HS-27A (cell line): ENCODE measurements at places on chromosomes 5 and 9.

- no peak for DNase-seq
Observed at GRCh38 chr9:115328228-115328627, 210.3 kb upstream of the TNC start.

DNA sequence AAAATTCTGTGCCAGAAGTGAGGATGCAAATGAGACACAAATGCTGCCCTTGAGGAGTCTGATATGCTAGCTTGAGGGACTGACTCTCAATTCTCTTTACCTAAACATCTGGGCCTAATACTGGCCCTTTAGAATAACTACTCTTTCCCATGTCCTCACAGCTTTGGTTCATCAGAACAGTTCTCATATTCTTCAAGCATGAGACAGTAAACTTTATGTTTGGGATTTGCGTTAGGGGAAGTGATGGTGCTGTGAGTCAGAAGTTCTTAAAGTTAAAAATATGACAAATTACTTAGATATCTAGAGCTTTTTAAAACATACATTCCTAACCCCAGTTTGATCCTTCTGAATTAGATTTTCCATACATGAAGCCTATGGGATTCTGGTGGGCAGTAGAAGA, 665.0 kb upstream of the RGMB start:
- peak; percentile 58 for DNase-seq

DNA sequence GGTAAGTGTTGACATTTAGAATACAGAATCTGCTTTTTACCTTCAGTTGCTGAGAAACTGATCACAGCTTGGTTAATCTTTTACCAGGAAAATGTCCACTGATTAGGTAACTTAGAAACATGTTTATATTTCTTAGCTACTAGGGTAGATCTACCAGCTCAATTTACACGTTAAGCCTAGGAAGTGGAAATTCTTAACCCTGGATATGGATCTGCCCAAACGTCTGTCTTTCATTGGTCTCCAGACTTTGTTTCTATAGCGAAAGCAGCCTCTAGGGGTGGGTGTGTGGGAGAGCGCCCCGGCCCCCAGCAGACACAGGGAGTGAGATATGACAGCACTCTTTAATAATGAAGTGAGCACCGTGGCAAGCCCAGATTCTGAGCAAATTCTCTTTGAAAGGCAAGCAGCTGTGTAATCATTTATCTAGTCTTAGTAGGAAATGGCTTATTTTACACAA, 141.6 kb upstream of the ZNF608 start:
- no peak for DNase-seq

DNA sequence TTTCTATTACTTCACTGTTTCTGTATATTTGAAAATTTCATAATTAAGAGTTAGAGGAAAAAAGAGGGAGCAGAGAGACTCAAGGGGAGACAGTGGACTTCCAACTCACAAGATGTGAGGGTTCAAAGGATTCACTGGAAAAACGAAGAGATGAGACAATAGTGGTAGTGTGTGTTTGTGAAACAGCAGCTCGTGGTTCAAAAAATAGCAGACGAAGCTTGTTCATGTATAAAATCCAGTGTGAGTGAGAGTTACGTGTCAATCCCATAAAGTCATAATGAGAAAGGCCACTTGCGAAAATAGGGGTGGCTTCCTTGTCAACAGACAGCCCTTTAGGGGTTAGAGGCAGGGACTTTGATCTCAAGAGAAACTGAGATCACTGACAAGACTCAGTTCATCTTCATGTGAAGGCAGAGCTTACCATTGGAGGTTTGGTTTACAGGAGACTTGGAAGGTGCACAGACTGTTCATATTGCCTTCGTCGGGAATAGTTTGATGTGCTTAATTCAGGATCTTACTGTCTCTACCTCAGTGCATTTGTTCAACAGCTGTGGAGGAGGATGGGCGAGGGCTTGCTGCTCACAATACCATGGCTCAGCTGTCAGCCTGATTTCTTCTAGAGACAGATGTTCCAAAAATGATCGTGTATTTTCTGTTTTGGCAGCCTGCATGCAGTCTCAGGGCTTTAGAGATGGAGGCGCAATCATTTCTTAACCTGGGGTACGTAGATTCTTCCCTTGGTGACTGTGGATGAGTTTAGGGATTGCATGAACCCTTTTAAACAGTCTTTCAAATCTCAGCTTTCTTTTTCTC, 105.7 kb upstream of the KLF9 start:
- DNase-seq: no peak

- no peak for DNase-seq
Observed at GRCh38 chr5:148859703-148860102, 33.3 kb downstream of the ADRB2 start.

DNA sequence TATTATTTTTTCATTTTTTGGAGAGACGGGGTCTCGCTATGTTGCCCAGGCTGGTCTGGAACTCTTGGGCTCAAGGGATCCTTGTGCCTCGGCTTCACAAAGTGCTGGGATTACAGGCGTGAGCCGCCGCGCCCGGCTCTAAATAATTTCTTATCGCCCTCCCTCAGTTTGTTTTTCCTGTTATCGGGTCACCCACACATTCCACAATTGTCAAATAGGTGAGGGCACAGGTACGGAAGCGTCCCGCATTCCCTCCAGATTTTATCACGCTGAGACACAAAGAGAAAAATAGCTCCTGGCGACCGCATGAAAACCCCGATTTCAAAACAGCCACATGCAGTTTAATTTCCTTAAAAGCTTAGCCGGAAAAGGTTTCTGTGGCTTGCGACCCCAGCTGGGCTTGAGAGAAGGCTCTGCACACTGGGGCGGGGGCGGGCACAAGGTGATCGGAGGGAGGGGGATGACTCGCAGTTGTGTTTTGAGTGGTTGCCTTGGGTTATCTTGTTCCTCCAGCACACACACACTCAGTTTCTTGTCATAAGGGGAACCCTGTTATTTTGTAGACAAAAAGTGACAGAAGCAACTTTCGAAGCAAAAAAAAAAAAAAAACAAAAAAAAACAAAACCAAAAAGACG, 717 bp upstream of the IQGAP2 start:
- no peak for DNase-seq

GRCh38 chr9:31541721-31542281, 842.6 kb upstream of the ACO1 start:
- DNase-seq: no peak

- DNase-seq: no peak
Observed at GRCh38 chr9:17761984-17762676, 183.3 kb downstream of the SH3GL2 start.

- no peak for DNase-seq
Observed at GRCh38 chr5:142248853-142249462, 75.9 kb downstream of the SPRY4 start.

DNA sequence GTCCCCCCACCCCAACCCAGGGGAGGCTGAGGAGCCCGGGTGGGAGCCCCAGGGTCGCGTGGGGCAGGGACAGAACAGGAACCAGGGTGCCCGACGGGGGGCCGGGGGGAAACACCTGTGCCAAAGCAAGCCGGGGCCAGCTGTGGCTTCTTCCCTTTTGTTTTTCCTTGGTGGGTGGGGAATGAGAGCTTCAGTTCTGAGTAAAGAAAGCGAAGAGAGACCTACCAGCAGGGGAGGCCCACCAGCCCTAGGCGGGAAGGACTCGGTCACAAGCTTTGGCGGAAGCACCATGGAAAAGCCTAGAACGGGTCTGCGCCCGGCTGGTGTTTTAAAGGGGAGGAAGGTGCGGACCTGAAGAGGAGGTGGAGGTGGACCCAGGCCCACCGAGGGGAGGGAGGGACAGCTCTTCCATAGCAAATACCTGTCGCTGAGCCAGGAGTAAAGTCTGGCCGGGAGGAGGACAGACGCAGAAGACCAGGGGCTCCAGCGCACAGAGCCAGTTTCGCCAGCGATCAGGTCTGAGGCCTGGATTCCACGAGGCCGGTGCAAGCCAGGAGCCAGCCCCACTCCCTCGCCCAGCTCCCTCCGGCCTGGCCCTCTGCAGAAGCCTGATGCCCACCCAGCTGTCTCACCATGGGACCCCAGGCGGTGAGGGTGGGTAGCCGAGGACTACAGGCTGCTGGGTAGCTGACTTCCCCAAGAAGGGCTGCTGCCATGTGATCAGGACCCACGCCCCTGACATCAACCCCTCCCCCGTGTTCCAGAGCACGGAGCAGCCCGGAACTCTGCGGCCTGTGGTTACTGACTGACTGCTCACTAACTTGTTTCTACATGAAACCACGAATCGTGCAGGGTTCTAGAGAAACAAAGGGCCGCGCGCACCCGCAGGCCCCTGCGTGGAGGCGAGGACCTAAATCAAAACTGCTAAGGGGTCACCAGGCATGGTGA, 849 bp upstream of the MGAT1 start:
- no peak for DNase-seq

GRCh38 chr9:20391208-20391607, 231.1 kb downstream of the MLLT3 start:
- no peak for DNase-seq

GRCh38 chr5:146962801-146963355, 84.3 kb upstream of the PPP2R2B start:
- no peak for DNase-seq

- DNase-seq: no peak
Observed at GRCh38 chr5:80990971-80991370, 30.8 kb downstream of the RASGRF2 start.

- DNase-seq: no peak
Observed at GRCh38 chr5:122330881-122331280, 18.8 kb downstream of the SNCAIP start.

GRCh38 chr5:89230178-89230577, 347.2 kb upstream of the MEF2C start:
- no peak for DNase-seq

- no peak for DNase-seq
Observed at GRCh38 chr9:98326459-98327248, 71.2 kb upstream of the TBC1D2 start.

- no peak for DNase-seq
Observed at GRCh38 chr9:97761056-97761598, 64.0 kb upstream of the XPA start.

DNA sequence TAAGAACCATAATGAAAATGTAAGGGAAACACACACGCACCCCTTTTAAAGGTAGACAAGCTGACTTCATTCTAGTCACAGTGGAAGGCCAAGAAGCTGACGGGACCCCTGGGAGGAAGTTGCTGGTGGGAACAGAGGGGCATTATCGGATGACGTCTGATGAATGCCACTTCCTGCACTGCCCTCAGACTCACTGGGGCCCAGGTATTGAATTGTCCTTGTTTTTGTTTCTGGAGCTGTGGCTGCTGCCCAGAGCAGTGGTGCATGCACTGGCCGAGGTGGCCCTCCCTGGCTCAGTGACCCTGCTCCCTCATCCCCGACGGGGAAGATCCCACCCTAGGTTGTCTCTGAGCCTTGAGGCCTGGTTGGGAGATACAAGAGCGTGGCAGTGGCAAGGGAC, 15.3 kb upstream of the RPL26L1 start:
- DNase-seq: no peak

GRCh38 chr9:35892051-35892450, 14.0 kb upstream of the HRCT1 start:
- no peak for DNase-seq

- no peak for DNase-seq
Observed at GRCh38 chr9:81635521-81636254, 53.7 kb downstream of the TLE1 start.

GRCh38 chr5:16578474-16578883, 38.3 kb downstream of the RETREG1 start:
- no peak for DNase-seq

DNA sequence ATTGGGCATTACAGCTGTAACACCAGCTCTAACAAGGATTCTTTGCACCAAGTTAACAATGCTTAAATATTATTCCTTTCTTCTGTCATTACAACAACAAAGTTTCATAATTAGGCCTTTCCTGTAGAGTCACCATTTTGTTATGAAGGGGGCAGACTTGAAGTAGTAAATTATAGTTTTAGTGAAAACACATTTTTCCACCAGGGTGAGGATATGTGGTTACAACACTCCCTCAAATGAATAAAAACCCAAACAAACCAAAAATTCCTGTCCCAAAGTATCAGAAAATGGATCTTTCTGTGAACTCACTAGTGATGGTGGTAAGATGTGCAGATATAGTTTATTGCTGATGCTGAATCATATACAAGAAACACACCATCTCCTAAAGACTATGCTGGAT, 250.5 kb upstream of the TUT7 start:
- DNase-seq: no peak

- no peak for DNase-seq
Observed at GRCh38 chr5:135063056-135063445, 29.0 kb upstream of the PITX1 start.
